RPMI7951 (cell line): ENCODE measurements at places on chromosomes 7 and 10. TPM values are rescaled to one million over a fixed set of nuclear protein-coding genes. Genes with fewer than 3 reads are reported as not detected.

DNA sequence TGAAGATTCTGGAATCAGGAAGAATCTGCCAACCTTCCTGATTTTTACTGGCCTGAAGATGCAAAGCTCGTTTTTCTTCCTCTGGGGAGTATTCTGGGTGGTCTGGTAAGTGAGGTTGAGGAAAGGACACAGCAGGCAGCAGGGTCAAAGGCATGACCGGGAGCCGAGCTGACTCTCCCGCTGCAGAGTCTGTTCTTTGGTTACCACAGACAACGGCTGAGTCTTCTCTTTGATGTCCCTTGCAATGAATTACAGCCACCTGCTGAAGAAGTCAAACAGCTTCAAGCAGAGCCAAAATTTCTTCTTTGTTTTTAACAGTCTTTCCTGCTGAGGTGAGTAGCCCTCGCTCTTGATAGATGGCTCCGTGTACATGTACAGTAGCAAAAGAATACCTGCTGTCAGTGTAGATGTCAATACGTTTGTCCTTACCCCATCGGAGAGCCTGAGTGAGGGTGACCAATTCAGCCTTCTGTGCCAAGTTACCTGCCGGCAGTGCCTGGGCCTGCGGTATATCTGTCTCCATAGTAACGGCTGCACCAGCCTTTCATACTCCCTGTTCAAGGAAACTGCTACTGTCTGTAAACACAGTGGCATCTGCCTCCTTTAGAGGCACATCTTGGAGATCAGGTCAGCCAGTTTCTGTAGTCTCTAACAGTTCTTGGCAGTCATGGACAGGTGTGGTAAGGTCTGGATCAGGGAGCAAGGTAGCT is 76.4 kb downstream of the PRR15 start:
- DNase-seq, result no peak

- DNase-seq, result no peak
These were observed 673 bp downstream of the NDUFB8 start for GRCh38 chr10:100528921-100529474.

DNA sequence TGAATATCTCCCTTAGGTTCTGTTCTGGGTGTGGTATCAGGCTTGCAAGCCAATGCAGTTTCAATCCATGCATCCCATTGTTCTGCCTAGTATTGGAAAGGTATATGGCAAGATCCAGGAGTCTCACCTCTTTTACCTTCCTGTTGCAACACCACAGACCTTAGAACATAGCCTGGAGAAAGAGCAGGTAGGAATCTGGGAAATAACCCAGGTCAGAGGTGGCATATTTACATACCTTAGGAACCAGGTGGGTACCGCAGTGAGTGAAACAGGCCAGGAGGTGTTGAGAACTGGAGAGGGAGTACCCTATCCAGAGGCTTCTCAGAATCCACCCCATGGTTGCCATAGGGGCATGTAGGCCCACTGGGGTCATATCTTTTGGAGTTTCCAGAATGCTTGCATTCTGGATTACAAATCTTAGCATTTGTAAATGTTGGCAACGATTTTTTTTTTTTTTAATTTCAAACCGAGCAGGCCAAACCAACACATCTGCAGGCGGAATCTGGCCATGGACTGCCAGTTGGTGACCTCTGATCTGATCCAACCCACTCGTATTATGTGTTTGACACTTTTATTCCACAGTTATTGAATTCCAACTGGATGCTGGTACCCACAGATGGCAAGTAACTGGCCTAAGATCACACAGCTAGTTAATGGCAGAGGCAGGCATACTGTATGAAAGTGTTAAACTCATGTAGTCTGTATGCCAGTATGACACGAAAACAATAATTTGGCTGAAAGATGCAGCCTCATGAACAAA is 180.3 kb upstream of the TCF7L2 start:
- no peak for DNase-seq

DNA sequence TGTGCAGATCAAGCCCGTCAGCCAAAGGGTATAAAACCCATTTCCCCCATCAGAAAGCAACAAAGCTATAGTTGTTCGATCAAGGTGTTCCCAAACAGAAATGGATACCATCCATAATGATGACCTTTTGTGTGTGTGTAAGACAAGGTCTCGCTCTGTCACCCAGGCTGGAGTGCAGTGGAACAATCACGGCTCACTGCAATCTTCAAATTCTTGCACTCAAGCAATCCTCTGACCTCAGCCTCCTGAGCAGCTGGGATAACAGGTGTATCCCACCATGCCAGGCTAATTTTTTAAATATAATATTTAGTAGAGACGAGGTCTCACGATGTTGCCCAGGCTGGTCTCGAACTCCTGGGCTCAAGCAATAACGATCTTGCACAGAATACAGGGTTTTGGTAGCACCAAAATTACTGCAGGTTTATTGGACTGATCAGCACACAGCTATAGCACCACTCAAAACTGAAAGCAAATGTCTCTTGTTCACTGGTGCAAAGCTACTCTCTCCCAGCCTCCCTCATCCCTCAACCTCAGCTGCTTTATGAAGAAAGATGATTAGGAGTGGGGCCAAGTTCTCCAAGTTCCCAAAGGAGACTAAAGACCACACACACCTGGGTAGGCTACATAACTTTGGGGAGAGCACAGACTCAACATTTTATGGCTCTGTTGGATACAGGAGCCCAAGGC is 80.5 kb downstream of the ABI1 start:
- DNase-seq, result no peak

GRCh38 chr7:127683776-127684681 is 32.0 kb downstream of the SND1 start:
- no peak for DNase-seq

- no peak for DNase-seq
These were observed 362.5 kb downstream of the MAGI2 start for GRCh38 chr7:79091011-79091410.

GRCh38 chr10:13095094-13095493 is 4.9 kb upstream of the OPTN start:
- DNase-seq, result peak; percentile 58

DNA sequence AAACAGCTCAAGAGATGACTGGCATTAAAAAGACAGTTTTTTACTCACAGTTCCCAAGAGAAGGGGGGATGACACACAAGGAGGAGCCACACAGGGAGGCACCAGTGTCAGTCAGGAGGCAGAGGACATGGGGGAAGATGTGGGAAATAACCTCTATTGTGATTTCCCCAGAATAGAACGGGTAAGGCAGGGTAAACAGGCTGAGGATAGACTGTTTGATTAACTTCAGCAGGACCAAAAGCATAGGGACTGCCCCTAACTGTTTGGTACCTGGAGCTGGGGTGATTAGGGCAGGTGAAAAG is 60.7 kb downstream of the RAPGEF5 start:
- DNase-seq, result no peak

DNA sequence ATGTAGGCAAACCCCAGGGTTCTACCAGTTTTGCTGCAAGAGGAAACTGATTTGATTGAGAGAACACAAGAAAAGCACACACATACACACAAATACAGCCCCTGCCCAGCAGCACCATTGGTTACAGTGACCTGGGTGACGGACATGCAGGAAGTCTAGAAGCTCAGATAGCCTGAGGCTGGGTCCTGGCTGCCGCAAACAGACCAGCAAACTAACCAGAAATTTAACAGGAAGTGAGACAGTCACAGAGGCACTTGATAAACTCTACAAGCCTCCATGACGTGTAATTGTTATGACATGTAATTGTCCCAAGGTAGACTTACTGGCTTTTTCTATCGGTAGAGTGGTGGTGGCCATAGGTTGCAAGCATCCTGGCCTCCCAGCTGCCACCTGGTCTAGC is 58.9 kb downstream of the PRKAR2B start:
- DNase-seq, result peak; percentile 89

DNA sequence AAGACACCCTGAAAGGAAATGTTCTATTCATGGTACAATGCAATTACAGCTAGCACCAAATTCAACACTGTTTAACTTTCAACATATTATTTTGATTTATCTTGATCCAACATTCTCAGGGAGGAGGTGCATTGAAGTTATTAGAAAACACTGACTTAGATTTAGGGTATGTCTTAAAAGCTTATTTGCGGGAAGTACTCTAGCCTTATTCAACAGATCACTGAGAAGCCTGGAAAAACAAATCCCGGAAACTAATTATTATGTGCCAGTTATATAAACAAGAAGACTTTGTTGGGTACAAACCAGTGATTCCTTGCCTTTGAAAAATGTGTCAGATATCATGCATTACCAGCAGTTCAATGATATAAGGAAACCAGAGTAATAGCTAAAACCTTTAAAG is 160.1 kb downstream of the CFTR start:
- no peak for DNase-seq

GRCh38 chr10:88528201-88528600 is 54.9 kb downstream of the RNLS start:
- DNase-seq, result no peak

DNA sequence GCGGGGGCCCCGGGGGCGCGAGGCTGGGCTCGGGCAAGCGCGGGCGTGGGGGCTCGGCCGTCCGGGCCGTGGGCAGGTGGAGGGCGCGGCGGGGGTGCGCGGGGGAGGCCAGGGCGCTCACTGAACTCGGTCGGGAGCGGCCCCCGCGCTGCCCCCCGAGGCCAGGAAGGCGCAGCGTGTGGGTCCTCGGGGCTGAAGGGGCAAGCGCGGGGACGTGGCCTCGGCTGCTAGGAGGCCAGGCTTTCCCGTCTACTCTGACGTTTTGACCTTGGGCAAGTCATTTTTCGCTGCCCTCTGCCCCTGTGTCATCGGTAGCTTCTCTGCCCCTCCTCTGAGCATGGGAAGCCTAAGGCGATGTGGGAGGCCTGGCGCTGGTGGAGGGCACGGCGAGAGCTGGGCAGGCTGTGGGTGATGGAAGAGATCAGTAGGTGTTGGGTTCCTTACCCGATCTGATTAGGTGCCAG is 441 bp downstream of the FBH1 start:
- peak; percentile 53 for DNase-seq

GRCh38 chr7:17313194-17313593 is 14.7 kb downstream of the AHR start:
- no peak for DNase-seq

DNA sequence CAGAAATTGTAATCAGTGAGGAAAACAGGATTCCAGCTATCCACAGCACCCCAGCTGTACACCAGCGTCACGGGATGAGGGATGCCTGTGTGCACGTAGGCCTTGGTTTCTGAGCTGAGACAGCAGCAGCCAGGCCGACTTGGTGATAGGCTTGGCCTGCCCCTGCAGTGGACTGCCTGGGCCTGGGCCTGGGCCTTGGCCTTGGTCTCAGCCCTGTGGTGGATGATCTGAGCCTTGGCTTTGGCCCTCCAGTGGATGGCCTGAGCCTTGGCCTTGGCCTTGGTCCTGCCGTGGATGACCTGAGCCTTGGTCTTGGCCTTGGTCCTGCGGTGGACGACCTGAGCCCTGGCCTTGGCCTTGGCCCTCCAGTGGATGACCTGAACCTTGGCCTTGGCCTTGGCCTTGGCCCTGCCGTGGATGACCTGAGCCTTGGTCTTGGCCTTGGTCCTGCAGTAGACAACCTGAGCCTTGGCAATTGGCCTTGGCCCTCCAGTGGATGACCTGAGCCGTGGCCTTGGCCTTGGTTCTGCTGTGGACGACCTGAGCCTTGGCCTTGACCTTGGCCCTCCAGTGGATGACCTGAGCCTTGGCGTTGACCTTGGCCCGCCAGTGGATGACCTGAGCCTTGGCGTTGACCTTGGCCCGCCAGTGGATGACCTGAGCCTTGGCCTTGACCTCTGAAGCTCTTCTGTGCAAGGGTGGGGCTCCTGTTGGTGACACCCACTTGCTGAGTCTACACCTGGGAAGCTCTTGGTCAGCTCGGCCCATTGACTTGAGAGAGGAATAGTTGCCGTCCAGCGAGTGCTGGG is 93.8 kb downstream of the CUX1 start:
- DNase-seq, result no peak

The OR13A1 gene
- total RNA-seq, result not detected in 2 replicates

The AKR1C1 gene
- total RNA-seq, result 14.2 and 20.2 TPM in 2 replicates

The LEP gene
- total RNA-seq, result not detected in 2 replicates

The AGAP9 gene
- 2.0 and 3.0 TPM in 2 replicates for total RNA-seq

The AKR1C8 gene
- total RNA-seq, result not detected in 2 replicates
